SW 1271 (cell line): ENCODE measurements at places on chromosomes 2 and 18.

DNA sequence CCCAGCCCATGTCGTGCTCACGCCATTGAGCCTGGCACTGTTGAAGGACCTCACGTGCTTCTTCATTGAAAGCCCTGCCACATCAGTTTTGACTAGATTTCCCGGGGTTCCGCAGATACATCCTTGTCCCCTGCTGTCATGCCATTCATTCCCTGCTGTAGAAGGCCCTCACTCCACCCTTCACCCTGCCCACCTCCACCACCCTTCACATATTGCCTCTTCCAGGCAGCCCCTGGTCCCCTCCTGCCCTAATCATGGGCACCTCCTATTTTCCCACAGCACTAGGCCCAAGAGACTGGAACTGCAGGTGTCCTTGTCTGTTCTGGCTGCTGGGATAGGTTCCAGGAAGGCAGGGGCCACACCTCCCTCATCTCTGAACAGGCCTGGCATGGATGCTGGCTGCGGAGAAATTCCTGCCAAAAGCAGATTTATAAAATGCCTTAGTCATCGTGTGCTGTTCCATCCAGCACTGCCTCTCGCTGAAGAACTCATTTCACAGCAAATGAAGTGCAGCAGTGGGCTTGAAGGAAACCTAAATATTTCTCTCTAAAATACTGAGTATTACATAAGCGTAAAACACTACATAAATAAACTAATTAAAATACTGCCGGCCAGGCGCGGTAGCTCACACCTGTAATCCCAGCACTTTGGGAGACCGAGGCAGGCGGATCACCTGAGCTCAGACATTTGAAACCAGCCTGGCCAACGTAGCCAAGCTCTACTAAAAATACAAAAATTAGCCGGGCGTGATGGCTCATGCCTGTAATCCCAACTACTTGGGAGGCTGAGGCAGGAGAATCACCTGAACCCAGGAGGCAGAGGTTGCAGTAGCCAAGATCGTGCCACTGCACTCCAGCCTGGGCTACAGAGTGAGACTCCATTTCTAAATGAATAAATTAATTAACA, 38.4 kb downstream of the EIF4E2 start:
- no peak for DNase-seq

- DNase-seq: peak; percentile 22
Observed at GRCh38 chr2:238158509-238159070, at the start of gene ERFE. TSS of gene ERFE (plus strand) at chr2:238158970. CDS start at chr2:238159008, 38 bp downstream.

- DNase-seq: no peak
Observed at GRCh38 chr2:4020153-4020552, 316.8 kb downstream of the DCDC2C start.

DNA sequence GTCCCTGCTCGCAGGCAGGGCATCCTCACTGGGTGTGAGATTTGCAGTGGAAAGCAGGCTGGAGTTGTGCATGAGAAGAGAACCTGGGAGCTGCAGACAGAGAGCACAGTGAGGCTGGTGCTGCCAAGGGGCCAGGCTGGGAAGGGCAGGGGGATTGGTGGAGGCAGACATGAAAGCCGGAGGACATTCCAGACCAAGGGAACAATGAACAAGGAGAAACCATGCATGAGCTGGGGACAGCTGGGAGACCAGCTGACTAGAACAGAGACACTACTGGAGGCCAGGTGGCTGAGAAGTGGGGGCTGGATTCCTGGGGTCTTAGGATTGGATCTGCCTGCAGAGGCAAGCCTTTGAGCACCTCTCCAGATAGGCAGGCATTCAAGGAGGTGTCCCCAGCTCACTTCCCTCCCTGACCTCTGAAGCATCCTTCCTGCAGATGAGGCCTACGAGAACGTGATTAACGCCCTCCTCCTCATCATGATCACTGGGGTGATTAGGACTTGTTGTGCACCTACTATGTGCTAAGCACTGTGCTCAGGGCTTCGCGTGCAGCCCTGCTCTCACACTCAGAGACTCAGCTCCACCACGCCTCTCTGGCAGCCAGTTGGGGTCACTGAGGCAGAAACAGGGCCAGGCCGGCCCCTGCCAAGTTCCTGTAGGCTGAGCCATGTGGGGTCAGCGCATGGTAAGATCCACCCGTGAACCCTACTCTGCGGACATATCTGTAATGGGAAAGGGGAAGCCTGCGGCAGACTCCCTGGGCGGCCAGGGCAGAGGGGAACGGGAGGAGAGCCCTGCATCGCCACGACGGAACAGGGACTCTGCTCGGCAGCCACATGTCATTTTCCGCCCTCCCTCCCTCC, 74.8 kb upstream of the SLC66A3 start:
- DNase-seq: no peak

DNA sequence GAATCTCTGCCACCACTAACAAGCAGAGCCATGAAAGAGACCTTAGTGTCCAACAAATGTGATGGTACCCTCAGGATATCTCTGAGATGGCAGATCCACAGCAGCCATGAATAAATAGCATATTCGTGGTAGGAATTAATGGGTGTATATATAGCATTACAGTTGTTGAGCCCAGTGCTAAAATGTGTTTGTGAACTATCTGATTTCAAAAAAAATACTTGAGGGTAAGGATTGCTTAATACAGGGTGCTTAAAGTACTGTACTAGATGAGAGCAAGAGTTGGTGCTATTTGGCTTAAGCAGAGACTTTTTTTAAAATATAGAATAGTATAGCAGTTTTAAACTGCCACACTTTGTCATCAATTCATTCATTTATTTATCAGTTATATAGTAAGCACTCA, 101.5 kb upstream of the GALNT5 start:
- DNase-seq: no peak

DNA sequence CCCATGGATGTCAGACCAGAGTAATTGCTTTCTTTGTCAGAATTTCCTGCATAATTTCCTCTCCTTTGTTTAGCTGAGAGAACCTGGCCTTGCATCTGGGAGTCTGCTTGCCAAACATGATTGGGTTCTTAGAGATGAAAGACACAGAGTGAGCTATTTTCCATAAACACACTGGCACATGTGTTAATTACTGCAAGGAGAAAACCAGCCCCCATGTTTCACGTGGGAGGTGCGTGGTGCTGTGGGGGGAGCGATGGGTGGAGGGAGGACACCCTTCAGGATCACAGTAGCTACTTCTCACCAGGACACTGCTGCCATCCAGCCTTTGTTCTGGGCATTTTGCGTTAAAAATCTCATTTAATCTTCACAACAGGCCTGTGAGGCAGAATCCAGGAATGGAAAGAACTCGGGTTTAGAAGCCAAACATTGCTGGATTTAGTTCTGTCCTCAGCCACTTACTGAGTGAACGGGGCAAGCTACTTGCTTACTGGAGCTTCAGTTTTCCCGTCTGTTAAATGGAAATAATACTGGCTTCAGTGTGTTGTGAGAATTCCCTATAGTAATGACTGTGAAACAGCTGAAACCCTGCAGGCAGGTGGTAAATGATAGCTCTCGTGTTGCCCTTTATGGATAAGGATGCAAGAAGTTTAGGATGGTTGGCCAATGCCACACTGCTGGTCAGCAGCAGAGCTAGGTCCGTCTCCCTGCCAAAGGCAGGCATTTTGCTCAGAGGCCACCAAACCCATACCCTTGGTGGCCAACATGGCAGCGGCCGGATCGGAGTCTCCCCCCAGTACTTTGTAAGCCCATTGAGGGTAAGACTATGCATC, 100.1 kb upstream of the ASAP2 start:
- DNase-seq: no peak

DNA sequence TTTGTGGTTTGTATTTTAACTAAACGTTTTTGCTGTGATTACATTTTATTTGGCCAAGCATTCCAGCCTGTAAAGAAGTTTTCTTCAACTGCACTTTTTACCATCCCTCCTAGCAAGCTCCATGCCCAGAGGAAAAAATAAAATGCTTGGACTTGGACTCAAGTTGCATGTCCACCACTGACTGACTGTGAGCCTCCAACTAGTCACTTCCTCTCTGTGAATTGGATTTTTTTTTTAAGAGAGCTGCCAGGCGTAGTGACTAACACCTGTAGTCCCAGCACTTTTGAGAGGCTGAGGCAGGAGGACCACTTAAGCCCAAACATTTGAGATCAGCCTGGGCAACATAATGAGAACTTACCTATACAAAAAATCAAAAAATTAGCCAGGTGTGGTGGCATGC, 1185.2 kb upstream of the PIK3C3 start:
- no peak for DNase-seq

DNA sequence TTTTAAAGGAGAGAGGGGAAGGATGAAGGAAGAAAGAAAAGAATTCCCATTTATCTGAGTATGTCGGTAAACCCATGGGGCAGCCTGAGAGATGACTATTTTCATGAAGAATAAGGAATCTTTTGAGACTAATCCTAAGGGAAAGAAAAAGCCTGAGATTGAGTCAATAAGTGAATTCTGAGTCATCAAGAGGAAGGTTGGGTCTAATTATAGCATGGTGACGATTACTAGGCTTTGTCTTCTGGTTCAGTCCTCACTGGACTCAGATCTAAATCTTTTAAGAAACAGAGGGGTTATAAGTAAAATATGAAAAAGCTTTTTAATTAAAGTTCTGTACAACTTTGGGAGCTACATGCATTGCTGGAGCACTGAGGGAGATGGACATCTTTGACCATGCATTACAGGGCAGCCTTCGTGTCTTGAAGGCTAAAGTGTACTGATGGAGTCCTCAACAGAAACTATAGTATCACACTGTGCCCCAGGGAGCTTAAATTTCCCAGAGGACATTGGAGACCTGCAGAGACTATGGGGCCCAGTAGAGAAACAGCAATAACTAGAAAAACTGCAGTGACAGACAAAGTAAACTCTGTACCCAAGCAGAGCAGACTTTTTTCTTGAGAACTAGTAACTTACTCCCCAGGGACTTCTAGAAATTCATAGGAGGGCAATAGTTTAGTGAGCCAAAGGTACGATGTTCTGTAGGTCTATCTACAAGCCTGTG, 260.9 kb downstream of the RAD51AP2 start:
- no peak for DNase-seq

DNA sequence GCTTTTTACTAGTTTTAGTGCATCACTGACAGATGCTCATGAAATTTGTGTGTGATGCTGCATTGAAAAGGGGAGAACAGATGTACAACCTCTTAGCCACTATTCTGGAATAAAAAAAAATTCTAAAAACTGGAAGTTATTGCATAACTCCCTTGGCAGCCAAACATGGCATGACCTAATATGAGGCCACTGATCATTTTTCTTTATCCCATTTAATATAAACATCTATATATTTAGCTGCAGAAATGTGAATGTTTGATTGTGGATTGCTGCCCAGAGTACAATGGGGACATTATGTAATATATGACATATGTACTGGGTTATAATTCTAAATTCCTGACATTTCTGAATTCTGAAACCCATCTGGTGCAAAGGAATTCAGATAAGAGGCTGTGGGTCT, 86.5 kb downstream of the CDCA7 start:
- no peak for DNase-seq

GRCh38 chr2:74406035-74406434, 15.4 kb downstream of the C2orf81 start:
- no peak for DNase-seq

DNA sequence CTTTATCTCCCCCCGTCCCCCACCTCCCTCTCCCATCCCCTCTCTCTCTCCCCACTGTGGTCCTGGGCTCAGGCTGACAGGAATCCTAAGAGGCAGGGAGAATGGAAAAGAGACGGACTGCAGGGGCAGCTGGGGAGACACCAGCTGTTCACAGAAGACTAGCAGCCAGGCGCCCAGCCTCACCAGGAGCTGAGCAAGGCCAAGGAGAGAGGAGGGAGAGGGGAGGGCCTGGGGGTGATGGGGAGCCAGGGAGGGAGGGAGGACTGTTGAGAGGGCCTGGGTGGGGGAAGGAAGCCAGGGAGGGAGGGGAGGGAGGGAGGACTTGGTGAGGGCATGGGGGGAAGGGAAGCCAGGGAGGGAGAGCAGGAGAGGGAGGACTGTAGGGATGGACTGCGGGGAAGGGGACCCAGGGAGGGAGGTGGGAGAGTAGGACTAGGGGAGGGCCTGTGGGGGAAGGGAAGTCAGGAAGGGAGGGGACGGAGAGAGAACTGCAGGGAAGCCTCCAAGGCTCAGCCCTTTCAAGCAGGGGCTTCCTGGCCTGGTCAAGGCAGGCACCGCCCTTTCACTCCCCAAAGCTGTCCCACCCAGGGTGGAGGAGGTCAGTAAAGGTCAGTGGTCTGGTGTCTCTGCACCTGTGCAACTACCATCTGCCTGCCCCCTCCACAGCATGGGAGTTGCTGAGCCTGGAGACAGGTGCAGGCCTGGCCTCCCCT, 517.7 kb upstream of the MYT1L start:
- no peak for DNase-seq

- no peak for DNase-seq
Observed at GRCh38 chr18:36545821-36546427, 248.4 kb downstream of the FHOD3 start.

DNA sequence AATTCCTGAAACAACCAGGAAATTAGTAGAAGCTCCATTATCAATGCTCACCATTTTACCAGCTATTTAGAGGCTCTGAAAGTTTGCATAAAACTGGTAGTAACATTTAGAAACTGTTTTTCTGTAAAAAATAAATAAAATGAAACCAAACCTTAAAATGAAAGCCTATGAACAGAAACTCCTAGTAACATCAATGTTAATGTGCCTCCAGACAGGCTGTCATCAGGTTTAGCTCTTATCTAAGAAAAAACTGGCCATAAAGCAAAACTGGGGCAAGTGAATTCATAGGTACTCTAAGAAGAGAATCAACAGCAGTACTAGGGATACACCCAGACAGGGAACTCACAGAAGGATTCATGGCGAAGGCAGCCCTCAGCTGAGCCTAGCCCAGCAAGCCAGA, 8.0 kb downstream of the E2F6 start:
- DNase-seq: no peak

DNA sequence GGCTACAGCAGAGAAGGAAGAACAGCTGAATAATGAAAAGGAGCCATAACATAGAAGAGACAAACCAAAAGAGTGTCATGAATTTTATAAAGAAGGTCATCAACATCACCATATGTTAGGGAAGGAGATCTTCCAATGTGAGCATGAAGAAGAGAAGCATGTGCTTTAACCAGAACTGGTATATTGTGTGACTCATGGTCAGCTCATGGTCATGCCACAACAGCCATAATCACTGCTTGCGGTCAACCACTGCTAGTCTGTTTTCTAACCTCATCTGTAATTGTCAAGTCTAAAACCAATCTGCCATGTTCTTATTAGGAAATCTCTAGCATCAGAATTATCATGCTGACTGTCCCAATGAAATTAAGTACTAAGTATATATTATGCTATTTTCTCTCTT, 204.1 kb upstream of the VRK2 start:
- DNase-seq: no peak

DNA sequence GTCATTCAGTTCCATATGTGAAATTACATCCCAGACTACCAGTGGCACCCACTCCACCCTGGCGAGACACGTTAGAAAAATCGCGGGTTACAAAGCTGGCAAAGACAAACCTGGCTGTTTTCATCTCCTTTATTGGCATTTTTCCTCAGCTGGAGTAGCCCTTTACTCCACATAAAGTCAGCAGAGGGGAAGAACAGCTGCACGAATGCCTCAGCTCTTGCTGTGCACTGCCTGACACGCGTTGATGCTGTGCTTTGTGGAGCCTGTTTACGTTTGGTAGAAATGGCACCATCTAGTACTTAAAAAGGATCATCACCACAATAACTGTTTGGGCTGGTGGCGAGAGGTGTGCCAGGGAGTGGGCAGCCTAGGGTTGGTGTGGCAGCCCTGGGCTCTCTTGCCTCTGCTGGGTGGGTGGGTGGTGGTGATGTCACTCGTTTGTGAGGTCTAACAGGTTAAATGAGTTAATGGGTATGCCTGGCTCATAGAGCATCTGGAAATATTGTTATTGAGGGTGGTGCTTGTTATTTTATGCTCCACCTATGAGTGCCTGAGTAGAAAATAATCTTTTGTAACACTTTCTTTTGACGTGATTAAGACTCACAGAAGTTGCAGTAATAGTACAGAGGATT, 16.4 kb downstream of the FARP2 start:
- DNase-seq: no peak
